H54 (cell line): ENCODE measurements at places on chromosomes 2 and 18.

DNA sequence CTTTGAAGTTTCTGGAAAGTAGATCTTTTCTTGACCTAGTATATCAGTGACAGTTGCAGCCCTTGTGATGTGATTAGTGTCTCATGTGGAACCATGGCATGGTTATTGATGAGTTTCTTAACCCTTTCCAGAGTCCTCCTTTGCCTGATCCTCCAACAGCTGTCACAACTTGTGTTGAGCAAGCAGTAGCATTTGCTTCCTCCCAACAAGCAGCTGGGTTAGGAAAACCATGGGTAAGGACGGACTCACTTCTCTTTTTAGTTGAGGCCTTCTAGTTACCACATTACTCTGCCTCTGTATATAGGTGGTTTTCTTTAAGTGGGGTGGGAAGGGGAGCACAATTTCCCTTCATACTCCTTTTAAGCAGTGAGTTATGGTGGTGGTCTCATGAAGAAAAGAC lies 96.3 kb downstream of the XRCC5 start:
- DNase-seq: no peak

GRCh38 chr2:192267484-192267883 lies 72.8 kb upstream of the TMEFF2 start:
- peak; percentile 5 for DNase-seq

DNA sequence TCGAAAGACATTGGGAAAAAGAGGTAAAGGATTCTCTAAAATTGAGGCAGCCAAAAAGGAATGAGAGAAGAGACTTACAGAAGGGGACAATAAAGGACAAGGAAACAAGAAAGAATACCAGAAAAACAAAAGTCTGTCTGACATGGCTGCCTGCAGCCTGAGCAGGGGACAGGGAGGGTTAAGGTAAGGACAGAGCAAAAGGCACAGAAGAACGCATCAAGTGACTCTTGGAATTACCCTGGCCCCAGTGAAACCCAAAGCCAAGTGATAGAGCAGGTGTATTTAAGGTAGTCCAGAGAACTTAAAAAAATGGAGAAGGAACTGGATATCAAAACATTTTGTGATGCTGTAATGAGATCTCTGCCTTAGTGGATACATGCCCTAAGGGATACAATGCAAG lies 47.1 kb upstream of the XIRP2 start:
- no peak for DNase-seq

- DNase-seq: no peak
These were observed 130.1 kb downstream of the LNPK start for GRCh38 chr2:175872005-175872348.

DNA sequence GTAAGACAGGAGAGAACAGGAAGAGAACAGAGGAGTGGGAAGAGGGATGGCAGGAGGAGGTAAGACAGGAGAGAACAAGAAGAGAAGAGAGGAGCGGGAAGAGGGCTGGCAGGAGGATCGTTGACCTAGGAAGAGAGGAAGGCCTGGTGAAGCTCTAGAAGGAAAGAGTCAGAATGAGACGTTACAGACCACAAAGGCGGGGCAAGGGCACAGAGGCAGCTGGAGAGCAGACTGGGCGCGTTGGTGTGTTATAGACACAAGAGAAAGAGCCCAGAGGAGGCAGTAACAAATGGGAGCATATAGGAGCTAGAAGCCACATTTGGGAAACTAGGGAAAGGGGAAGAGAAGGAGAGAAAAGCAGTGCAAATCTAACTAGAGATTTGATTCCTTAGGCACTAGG lies 26.6 kb downstream of the PTRHD1 start:
- no peak for DNase-seq

GRCh38 chr2:19630921-19631320 lies 270.9 kb downstream of the TTC32 start:
- DNase-seq: no peak
